ENCODE measurements at places on chromosomes 1 and 21. TPM values are rescaled to one million over a fixed set of nuclear protein-coding genes. Genes with fewer than 3 reads are reported as not detected.

DNA sequence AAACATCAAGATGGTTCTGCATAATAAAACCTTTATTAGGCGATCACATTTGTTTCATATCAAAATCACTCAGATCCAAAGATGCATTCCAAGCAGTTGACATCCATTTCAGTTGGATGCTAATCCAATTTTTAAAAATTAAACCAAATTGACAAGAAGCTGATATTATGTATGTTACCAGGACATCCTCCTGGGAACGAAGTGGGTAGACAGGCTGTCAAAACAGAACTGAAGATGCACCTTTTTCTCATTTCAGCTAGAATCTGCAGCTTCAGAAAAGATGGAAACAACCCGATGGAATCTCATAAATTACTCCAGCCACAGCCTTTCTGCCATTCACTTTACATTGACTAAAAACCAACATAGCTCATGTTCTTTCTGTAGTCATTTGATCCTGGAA, 268.4 kb downstream of the PLPP3 start:
- DNase-seq, result no peak
- H3K4me3 ChIP-seq, result no peak overlapping the region

The NBPF1 gene
- total RNA-seq, result 30.3 TPM

DNA sequence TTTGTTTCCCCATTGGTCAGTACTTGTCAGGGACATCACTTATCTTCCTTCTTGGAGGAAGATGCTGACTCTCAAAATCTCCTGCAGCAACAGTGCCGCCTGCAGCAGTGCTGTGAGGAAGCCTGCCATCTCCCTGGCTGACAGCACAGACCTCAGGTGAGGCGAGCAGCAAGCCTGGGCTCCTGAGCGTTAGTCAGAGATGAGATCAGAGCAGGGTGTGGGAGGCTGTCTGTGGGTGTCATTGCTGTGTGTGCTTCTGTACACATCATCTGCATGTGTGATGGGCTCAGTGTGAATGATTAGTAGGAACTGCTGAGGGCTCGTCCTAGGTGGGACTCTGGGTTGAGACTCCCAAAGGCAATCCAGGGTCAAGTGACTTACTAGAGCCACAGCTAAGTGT, 6.1 kb downstream of the STRIP1 start:
- H3K27ac ChIP-seq, result no peak overlapping the region
- no peak overlapping the region for H3K4me3 ChIP-seq
- DNase-seq, result no peak
- no peaks in the 10 kb centered on the region for H3K4me1 ChIP-seq
- H3K27me3 ChIP-seq, result no peaks in the 10 kb centered on the region

- no peaks in the 10 kb centered on the region for H3K36me3 ChIP-seq
- peak overlapping the region; percentile 37 for H3K4me3 ChIP-seq
- DNase-seq, result peak; percentile 68
- no peak overlapping the region for H3K27ac ChIP-seq
- H3K27me3 ChIP-seq, result peaks cover 20% of the 10 kb centered on the region
These were observed 109.6 kb downstream of the KCNN3 start for GRCh38 chr1:154760469-154760933.

GRCh38 chr1:72763481-72763880, 481.1 kb upstream of the NEGR1 start:
- no peak overlapping the region for H3K4me3 ChIP-seq
- no peaks in the 10 kb centered on the region for H3K36me3 ChIP-seq
- DNase-seq, result no peak
- H3K4me1 ChIP-seq, result no peaks in the 10 kb centered on the region

The HDAC1 gene
- 61.7 TPM for total RNA-seq

The CD1C gene
- total RNA-seq, result not detected

- no peaks in the 10 kb centered on the region for H3K27me3 ChIP-seq
- no peak overlapping the region for H3K4me3 ChIP-seq
- no peak for DNase-seq
- H3K4me1 ChIP-seq, result no peaks in the 10 kb centered on the region
- H3K27ac ChIP-seq, result peak overlapping the region; percentile 87
These were observed 19.6 kb downstream of the SPSB1 start for GRCh38 chr1:9312168-9312720.

The DEPDC1 gene
- total RNA-seq, result 1.1 TPM

The TTC34 gene
- 0.83 TPM for total RNA-seq

GRCh38 chr1:157725221-157725577, 24.6 kb upstream of the FCRL3 start:
- H3K4me1 ChIP-seq, result no peaks in the 10 kb centered on the region
- H3K36me3 ChIP-seq, result no peaks in the 10 kb centered on the region
- H3K27ac ChIP-seq, result no peak overlapping the region
- DNase-seq, result no peak
- H3K27me3 ChIP-seq, result no peaks in the 10 kb centered on the region

DNA sequence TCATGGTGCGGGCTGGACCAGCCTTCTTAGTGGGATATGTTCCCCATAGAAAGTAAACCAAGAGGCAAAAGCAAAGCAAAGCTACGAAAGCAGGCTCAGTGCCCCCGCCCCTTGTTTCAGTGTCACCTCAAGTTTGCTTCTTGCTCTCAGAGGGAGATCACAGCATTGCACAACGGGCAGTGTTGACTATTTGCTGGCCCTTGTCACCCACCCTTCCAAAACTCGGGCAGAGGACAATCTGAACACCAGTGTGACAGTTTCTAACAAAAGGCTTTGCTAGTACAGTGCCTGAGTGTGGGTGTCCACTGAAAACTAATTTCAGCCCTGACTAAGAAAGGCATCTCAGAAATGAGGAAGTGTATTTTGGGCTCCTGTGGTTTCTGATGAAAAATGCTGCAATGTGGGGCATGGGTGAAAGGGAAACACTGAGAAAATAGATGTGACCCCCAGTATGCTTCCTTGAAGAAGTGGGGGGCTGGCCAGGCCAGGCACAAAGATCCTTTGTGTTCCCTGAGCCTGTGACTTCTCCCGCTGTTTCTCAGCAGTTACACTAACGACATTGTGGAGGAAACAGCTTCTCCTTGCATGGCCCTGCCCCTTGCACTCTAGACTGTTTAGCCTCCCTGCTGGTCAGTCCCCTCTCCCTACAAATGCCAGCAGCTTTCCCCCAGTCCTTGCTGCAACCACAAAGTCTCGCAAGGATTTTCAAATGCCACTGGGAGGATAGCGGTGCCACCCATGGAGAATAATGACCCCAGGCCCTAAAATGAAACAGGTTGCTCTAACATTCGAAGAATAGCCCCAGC, 33.3 kb upstream of the KCNE1 start:
- H3K27ac ChIP-seq, result peak overlapping the region; percentile 64
- peak; percentile 76 for DNase-seq
- no peak overlapping the region for H3K4me3 ChIP-seq
- no peaks in the 10 kb centered on the region for H3K27me3 ChIP-seq

GRCh38 chr1:76802094-76802493, 65.2 kb upstream of the ST6GALNAC5 start:
- no peaks in the 10 kb centered on the region for H3K36me3 ChIP-seq
- H3K4me1 ChIP-seq, result no peaks in the 10 kb centered on the region
- no peaks in the 10 kb centered on the region for H3K27me3 ChIP-seq
- no peak overlapping the region for H3K27ac ChIP-seq

The PUM1 gene
- total RNA-seq, result 72.2 TPM

GRCh38 chr1:79896140-79896539, 889.6 kb upstream of the ADGRL4 start:
- H3K27me3 ChIP-seq, result no peaks in the 10 kb centered on the region
- no peak overlapping the region for H3K27ac ChIP-seq
- no peak for DNase-seq
- no peaks in the 10 kb centered on the region for H3K4me1 ChIP-seq
- H3K36me3 ChIP-seq, result no peaks in the 10 kb centered on the region

The CHI3L1 gene
- not detected for total RNA-seq

DNA sequence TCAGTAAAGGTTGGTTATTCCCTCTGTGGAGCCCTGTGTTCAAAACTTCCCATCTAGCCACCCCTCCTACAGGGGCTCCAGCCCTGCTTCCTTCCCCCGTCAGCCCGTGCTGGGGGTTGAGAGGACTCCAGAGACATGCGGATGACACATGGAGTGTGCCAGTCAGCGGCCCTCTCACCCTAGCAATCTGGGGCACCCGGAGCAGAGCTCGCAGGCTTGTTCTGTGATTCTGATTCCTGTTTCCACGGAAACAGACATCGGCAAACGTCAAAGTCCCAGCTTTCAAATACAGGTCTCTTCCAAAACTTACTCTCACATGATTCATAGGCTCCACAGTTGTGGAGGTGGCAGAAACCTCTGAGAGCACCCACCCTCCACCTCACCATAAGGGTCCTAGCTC, 9.8 kb upstream of the SSBP3 start:
- H3K36me3 ChIP-seq, result no peaks in the 10 kb centered on the region
- no peaks in the 10 kb centered on the region for H3K27me3 ChIP-seq
- no peaks in the 10 kb centered on the region for H3K4me1 ChIP-seq
- H3K27ac ChIP-seq, result no peak overlapping the region
- DNase-seq, result no peak
- no peak overlapping the region for H3K4me3 ChIP-seq

The KDM1A gene
- 47.1 TPM for total RNA-seq

The MPL gene
- not detected for total RNA-seq

DNA sequence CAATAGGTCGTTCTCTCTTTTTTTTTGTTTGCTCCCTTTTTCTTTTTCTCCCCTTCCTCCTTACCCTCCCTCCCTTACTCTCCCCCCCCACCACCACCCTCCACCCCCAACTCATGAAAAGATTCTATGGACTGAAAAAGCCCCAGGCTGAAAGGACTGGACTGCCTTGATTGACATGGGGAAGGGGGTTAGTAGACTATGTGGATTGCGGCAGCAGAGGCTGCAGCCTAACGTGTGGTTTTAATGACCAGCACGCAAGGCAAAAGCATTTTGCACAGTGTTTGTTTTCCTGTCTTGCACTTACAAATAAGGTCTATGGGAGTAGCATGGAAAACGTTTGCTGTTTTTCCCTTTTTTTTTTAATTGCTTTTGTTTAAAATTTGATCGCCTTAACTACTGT, 5.5 kb downstream of the ZBTB18 start:
- peaks cover 16% of the 10 kb centered on the region for H3K4me1 ChIP-seq
- DNase-seq, result no peak
- peaks cover 10% of the 10 kb centered on the region for H3K36me3 ChIP-seq
- H3K27me3 ChIP-seq, result no peaks in the 10 kb centered on the region
- no peak overlapping the region for H3K4me3 ChIP-seq
- no peak overlapping the region for H3K27ac ChIP-seq

DNA sequence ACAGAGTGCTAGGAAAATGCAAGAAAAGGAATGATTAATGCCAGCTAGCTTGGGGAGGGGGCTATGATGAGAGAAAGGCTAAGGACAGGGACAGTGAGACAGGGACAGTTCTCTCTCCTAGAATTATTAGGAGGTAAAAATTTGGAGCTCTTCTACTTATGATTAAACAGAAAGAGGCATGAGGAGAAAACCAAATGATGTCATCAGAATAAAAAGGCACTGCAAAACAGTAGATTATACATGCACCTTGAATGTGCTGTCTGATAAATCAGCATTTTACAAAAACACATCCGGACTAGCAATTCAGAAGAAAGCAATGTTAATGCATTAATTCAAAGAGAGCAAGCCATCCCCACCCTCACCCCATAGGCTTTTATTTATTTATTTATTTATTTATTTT, 277.5 kb downstream of the RGS7 start:
- no peaks in the 10 kb centered on the region for H3K4me1 ChIP-seq
- H3K36me3 ChIP-seq, result no peaks in the 10 kb centered on the region
- DNase-seq, result no peak
- H3K4me3 ChIP-seq, result no peak overlapping the region
- no peaks in the 10 kb centered on the region for H3K27me3 ChIP-seq

DNA sequence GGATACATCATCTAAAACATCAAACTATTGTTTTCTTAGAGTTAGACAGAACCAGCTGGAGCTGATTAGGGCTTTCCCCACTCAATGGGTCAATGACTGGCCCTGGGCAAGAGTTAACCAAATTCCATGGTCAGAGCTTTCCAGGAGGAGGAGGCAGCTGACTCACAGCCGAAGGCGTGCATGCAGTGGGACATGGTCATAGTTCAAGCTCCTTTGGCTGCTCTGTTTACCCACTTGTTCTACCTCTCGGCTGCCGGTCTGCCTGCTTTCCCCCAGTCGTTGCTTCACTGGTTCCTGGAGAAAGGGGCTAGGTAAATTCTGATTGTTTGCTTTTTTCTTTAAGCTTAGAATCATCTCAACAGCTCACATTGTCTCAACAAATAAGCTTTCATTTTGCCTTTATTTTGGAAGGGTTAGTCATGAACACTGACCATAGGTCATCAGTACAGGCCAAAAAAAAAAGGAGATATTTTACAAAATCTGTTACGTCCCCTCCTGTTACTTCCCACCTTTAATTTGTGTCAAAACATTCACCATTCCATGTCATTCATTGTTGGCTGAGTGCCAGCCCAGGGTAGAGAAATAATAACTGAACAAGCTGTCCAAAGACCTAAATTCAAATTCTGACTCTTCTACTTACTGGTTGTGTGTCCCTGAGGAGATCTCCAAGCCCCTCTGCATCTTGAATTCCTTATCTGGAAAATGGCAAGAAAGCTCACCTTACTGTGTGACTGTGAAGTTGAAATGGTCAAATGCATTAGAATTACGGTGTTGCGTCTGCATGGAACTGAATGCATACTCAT, 12.0 kb downstream of the MAB21L3 start:
- H3K4me3 ChIP-seq, result no peak overlapping the region
- H3K27ac ChIP-seq, result no peak overlapping the region
- no peaks in the 10 kb centered on the region for H3K4me1 ChIP-seq
- H3K36me3 ChIP-seq, result no peaks in the 10 kb centered on the region
- H3K27me3 ChIP-seq, result no peaks in the 10 kb centered on the region

GRCh38 chr1:17826165-17826488, 71.0 kb downstream of the ACTL8 start:
- no peak for DNase-seq
- no peak overlapping the region for H3K4me3 ChIP-seq
- no peaks in the 10 kb centered on the region for H3K4me1 ChIP-seq
- H3K27ac ChIP-seq, result no peak overlapping the region
- peaks cover 7% of the 10 kb centered on the region for H3K27me3 ChIP-seq

DNA sequence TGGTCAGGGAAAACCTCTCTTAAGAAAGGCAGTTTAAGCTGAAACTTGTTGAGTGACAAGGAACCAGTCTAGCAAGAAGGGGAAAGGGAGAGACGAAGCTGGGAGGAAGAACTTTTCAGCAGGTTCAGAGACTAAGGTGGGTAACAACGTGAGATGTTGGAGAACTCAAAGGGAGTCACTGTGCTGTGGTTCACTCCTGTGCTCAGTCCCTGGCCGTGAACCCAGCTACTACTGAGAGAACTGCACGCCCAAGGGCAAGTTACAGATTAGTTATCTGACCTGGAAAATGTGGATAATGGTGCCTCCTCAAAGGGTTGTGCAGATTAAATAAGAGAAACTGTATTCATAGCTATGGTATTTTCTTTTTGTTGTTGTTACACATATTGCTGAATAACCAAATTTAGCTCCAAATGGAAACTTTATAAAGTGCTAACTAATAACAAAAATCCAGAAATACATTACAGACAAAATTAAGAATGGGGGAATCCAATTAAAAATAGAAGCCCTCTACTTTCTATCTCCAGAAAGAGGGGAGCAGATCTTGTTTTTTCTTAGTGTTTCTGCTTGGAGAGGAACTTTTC, 2.9 kb downstream of the ZBTB40 start:
- no peaks in the 10 kb centered on the region for H3K27me3 ChIP-seq
- no peak overlapping the region for H3K4me3 ChIP-seq
- no peak for DNase-seq
- no peaks in the 10 kb centered on the region for H3K36me3 ChIP-seq
- peaks cover 49% of the 10 kb centered on the region for H3K4me1 ChIP-seq

Data from sigmoid colon (tissue), 7 donors.